Non-pigmented ciliary epithelial cell (primary cell): ENCODE measurements at places on chromosomes 5 and 9.

GRCh38 chr9:115845648-115846312 lies 307.8 kb upstream of the PAPPA start:
- DNase-seq: peak; percentile 48

GRCh38 chr9:107862881-107863280 lies 373.3 kb upstream of the KLF4 start:
- DNase-seq: no peak

GRCh38 chr9:686321-686813 lies 155.1 kb upstream of the DMRT1 start:
- no peak for DNase-seq

GRCh38 chr9:127705577-127706379 lies 1.0 kb upstream of the CFAP157 start:
- DNase-seq: no peak

- no peak for DNase-seq
These were observed 1.1 kb upstream of the DNAJB5 start for GRCh38 chr9:34988218-34989002.

DNA sequence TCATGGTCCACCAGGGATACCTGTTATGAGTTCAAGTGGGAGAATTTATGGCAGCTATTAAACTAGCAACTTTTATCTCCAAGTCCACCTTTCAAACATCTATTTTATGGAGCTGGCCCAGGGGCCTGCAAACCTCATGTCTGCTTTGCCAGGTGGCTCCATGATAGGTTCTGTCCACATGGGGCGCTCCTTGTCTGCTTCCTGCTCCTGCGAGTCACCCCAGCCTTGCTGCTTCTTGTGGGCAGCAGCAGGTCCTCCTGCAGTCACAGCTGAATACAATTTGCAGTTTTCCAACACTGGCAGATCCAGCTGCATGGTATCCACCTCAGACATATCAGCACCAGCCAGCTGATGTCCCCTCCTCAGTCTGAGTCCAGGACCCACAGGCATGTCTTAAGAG lies 39.6 kb upstream of the FRRS1L start:
- DNase-seq: no peak

DNA sequence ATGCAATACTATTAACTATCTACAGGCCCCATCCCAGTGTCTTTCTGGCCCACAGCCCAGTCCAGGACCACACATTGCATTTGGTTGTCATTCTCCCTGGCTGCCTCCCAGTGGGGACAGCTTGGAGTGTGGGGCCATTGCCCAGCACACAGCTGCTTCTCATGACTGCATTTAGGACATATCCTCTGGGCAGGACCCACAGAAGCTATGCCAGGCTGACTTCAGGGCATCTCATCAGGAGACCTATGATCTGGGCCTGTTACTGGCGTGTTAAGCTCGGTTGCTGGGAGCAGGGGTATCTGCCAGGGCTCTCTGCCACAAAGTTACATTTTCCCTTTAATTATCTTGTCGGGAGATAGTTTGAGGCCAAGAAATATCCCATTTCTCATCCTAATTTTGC lies 32.1 kb upstream of the CLPTM1L start:
- DNase-seq: no peak

DNA sequence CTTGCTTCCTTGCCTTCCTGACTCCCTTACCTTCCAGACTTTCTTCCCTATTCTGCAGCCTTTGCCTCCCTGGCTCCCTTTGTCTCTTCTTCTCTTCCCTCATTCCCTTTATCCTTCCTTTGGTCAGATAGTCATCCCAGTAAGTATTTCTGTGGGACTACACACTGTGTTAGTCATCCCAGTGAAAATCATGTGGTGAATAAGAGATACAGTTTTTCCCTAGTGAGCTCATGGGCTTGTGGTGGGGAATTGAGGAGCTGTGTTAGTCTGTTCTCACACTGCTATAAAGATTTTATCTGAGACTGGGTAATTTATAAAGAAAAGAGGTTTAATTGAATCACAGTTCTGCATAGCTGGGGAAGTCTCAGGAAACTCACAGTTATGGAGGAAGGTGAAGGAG lies 109.8 kb upstream of the EDIL3 start:
- DNase-seq: peak; percentile 83

GRCh38 chr5:161900981-161901380 lies 53.1 kb downstream of the GABRA1 start:
- DNase-seq: no peak

GRCh38 chr9:114538241-114538640 lies 33.0 kb upstream of the WHRN start:
- no peak for DNase-seq

GRCh38 chr5:168607946-168608345 lies 28.8 kb upstream of the PANK3 start:
- DNase-seq: no peak

DNA sequence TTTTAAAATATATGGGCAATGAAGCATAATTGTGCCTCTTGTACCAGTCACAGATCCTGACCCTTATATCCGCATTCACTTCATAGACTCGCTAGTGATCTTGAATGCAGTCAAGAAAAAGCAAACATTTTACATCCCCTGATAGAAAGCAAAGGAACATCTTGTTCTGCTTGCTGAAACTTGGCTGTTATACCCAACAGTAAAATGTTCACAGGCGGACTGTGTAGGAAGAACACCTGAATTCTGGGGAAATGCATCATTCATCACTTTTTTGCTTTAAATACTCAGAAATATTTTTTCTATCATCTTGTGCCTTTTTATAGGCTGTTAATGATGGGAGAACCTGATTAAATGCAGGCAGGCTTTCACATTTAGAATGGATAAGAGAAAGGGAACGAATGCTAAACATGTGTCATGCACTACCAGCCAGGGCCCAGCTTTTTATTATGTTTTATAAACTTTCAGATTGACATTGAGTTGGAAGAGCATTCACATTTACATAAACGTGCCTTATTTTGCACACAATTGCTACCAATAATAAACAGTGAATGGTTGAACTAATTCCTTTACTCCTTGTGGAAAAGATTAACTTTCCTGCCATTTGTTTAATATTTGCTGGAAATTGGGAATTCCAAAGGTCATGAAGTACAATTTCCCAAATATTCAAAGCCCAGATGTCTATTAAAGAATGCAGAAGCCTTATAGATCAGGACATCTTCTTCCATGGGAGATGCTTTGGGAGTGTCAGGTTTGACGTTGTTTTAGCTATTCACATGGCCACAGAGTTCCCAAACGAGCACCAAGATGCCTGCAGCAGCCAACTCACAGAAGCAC lies 756.2 kb downstream of the TLE1 start:
- DNase-seq: no peak

DNA sequence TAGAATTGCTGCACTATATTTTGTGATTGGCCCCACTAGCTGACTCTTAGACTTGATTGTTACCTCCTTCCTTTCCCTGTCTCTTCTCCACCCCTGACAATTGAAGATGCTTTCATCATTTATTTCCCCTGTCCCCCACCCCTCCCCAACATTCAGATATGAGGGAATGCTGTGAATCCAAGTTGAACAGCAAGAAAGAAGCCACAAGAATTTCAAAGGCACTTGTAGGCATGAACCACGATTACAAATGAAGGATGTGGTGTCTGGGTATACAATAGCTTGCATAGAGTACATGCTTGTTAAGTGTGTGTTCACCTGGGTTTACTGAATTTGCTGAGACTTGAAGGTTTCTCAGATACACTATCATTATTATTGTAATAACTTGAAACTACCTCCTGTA lies 78.3 kb upstream of the TRIO start:
- DNase-seq: peak; percentile 85

- no peak for DNase-seq
These were observed 80.7 kb upstream of the ADRA1B start for GRCh38 chr5:159835548-159835947.

DNA sequence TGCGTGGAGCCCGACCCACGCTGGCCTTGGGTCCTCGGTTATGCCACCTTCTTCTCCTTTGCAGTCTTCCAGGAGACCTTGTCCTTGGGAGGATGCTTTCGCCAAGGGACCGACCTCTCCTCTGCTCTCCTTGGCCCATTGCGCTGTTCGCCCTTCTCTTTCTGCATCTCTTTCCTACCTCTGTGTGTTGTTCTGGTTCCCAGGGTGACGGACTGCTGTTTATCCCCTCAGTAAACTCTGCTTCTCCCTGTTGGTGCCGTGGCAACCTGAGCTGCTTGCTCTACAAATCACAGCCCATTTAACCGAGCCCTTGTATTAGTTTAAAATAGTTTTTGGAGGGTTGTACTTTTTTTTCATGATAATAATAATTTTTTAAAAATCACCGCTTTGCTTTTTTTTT lies 97.9 kb downstream of the DAPK1 start:
- no peak for DNase-seq

- peak; percentile 13 for DNase-seq
These were observed 62.0 kb downstream of the SUSD1 start for GRCh38 chr9:112112941-112113681.

DNA sequence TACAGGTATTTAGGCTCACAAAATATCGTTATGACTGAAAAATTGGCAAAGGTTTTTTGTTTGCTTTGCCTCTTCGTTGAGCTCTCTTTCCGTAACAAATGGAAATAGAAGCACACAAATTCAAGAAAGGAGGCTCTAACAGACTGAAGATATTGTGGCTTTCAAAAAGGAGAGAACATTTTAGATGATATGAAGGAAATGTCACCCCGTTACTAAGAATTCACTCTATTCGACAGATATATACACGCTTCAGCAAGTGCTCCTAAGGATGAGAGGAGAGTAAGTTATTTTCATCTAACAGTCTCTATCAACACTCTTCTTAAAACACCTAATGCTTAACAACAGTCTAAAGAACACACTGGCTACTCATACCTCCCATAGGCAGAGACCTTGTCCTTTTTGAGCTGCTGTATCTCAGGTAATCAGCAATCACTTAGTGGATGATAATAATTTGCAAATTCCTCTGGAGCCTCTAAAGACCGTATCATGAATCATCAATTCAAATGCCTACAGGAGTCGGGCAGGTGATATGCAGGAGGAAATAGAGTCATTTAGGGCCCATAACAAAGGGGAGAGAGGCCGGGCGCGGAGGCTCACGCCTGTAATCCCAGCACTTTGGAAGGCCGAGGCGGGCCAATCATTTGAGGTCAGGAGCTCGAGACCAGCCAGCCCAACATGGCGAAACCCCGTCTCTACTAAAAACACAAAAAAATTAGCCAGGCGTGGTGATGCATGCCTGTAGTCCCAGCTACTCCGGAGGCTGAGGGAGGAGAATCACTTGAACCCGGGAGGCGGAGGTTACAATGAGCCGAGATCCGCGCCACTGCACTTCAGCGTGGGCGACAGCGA lies 1.4 kb upstream of the HSDL2 start:
- no peak for DNase-seq

GRCh38 chr5:150051657-150052195 lies 34.6 kb downstream of the CSF1R start:
- DNase-seq: no peak

DNA sequence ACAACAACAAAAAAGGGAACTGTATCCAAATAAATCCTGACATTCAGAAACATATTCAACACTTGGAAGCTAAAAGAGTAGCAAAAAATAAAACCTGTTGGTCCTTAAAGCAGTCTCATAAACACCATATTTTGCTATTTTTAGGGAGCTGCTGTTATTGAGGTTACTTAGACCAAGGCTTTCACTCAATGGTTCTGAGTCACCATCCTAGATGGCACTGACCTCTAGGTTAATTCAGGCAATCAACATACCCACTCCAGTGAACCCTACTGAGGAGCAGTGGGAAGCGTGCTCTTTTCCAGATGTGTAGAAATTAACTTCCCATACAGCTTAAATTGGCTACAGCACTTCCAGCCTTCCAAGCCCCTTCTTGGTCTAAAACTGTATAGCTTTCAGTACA lies 5.2 kb downstream of the GNAQ start:
- no peak for DNase-seq

DNA sequence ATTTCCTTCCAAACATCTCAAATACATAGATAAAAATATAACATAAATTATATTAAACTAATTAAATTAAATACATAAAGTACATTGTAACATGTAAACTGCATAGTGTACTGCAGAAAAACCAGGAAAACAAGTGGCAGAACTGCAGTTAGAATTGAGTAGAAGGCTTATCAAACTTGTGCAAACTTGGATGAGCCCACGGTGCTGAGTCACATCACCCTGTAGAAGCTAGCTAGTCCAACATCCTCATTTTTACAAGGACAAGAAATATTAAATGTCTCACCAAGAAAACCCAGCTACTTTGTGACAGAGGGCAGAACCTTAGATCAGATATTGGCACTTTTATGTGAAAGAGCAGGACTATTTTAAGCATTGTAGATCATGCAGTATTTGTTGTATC lies 807.9 kb upstream of the NUDT12 start:
- no peak for DNase-seq

DNA sequence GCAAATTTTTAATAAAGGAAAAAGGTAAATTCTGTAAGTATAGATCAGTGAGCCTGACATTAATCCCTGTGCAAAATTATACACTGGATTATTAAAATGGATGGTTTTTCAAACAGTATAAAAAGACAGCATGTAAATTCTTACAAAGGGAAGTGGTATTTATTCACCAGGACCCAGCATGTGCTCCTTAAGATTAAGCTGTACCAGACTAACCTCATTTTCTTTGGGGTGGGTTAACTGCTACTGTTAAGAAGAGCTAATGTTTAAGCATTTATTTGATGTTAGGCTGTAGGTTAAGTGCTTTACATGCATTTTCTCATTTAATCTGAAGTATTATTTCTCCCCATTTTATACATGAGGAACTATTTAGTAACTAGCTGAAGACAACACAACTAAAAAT lies 60.3 kb upstream of the RFX3 start:
- no peak for DNase-seq

DNA sequence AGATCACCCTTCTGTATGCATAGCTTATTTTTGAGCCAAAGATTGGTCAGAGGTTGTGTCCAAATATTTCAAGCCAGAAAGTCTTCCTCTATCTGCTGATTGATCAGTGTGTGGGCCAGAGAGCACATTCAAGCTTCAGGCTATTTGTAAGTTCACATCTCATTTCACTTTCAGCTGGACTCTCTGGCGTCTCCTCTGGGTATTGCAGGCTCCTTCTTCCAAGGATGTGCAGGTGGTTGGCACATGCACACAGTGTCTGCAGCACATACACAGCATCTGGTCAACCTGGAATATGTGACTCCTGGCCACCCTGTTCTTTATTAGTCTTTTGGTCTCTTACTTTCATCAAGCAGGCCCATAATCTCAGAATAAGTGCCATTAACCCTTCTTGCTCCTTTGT lies 516.1 kb downstream of the ANXA1 start:
- no peak for DNase-seq

DNA sequence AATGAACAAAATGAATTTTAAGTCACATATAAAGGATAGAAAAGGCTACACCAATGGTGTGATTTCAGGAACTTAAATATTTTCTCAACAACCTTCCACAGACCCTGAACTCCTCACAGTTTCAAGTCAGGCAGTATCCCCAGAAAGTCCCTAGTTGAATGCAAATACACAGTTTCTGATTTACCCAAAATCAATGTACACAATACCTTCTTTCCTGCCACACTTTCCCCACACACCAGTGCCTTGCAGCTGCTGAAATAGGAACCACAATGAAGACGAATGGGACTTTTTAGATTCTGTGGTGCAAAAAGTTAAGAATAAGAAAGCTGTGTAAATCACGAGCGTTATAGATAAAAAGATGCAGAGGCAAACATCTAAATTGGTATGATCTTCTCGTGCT lies 552.4 kb upstream of the MEF2C start:
- no peak for DNase-seq

- DNase-seq: no peak
These were observed 107.9 kb upstream of the ZNF366 start for GRCh38 chr5:72615061-72615460.
